ENCODE measurements at places on chromosomes 2 and 18.

GRCh38 chr2:226362980-226363379, 436.6 kb downstream of the IRS1 start:
- no peak for DNase-seq

DNA sequence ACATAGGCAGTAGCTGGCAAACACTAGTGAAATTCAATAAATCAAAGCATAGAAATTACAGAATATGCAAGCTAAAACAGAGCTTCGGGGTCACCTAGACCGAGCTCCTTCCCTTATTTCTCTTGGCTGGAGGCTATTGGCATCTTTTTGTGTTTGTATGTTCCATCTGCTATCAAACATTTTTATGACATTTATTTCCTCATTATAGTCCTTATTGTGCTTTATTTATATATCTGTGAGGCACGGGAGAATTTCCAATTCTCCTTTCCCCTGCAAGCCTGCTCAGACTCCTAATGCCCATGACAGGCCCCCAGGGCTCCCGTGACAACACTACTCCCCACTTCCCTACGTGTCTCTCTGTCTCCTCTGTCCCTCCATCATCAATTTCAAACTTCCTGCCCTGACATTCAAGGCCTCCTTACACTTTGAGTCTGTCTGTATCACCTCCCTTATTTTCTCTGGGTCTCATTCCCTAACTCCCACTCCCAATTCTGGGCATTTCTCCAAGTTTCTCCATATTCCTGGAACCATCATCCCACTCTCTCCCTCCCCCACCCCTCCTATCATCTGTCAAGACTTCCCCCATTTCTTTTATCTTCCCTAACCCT, 316.9 kb downstream of the OSR1 start:
- DNase-seq, result no peak

DNA sequence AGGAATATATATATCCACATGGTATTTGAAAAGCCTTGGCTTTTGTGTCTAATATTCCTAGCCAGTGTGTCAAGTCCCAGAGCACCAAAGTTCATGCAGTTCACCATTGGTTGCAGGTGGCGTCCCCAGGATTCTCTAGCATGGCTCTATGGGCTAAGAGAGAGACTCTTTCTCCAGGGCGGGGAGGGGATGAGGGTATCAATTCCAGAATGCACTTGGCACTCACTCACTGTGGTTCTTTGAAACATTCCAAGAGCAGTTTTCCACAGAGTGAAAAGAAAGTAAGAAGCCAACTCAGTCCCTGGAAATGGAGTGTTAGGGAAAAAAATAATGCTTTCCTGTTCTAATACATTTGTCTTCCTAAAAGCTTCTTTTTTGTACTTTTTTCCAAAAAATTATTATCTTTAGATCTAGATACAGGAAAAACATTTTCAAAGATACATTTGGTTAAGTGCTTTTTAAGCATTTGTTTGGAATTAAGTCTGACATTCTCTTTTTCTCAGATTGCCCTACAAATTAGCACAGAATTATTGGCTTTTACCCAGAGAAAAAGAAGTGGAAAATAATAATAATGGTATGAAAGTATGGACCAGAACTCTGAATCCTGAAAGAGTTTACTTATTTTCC, 239.9 kb downstream of the PAX3 start:
- DNase-seq, result no peak

DNA sequence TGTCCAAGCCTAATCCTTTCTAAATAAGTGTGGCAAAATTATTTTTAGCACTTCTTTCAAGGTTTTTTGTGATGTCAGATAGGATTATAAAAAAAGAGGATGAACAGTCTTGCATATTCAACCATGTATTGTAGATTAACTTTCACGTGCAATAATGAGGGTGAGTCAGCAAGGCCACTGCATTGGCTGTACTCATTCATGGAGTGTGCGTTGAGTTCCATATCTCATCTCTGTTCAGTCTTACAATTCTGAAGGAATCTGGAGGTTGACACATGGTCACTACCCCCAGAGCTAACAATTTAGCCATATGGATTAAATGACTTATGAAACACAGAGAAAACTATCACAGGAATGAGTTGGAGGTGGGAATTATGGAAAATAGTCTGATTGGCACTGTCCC, 810.5 kb downstream of the SLC4A3 start:
- DNase-seq, result no peak

GRCh38 chr2:222290736-222291484, 7.9 kb downstream of the PAX3 start:
- DNase-seq, result no peak

- DNase-seq, result no peak
These were observed 244.5 kb downstream of the TCF4 start for GRCh38 chr18:55343396-55344073.

DNA sequence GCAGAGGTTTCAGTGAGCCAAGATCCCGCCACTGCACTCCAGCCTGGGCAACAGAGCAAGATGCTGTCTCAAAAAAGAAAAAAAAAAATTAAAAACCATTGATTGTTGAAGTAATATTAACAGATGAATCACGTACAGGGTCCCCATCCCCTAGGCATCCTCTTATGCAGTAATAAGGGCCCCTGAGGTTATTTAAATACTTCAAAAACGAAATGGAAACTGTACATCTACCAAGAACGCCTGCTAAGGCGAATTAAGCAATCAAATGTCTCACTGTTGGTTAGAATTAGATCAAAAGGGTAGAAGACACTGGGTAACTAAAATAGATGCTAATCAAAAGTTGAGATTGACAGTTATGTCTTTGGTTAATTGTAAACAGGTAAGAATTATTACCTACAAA, 7.5 kb downstream of the TRABD2A start:
- DNase-seq, result no peak

DNA sequence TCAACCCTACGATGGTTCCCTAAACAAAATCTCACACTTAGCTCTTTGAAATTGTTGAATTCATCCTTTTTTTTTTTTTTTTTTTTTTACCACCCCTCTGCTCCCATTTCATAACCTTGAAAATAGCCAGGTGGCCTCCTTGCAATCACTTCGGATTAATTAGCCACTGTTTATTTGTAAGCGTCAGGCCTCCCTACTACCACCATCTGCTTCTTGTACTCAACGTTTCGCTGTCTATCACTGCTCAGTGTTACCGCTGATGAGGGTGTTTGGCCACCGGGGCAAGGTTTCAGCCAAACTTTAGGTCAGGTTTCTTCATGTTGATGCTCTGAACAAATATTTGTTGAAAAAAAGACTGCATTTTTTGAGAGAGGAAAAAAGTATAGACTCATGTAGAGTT, 183.2 kb downstream of the EPHA4 start:
- no peak for DNase-seq

DNA sequence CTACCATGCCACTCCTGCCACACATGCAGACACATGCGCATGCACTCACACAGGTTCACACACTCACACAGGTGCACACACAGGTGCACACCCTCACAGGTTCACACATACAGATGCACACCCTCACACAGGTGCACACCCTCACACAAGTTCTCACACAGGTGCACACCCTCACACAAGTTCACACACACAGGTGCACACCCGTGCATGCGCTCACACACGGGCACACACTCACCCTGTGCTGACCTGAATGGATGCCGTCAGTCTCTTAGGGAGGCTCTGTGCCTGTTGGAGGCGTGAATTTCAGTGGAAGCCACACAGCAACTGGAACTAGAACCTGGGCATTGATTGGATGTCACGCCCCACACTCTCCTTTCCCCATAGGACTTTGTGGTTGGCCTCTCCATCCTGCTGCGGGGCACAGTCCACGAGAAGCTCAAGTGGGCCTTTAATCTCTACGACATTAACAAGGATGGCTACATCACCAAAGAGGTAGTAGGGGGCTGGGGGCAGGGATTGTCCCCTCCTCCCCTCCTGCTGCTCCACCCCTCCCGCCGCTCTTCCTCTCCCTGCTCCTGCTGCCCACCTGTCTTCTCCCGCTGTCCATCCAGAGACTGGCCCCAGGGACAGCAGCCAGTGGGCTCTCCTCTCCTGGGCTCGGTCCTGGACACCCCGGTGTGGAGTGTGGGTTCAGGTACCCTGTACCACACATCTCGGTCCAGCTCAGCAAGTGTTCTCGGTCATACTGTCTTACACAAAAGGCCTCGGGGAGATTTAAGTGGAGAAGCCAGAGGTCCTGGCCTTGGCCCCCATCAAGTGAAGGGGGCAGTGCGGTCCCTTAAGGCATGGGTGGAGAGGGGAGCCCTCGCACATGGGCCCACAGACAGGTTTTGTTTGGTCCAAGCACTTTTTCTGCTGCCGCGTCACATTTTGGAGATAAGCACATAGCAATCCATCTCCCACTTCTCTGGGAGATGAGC, 21.0 kb upstream of the FAHD2A start:
- DNase-seq, result no peak

DNA sequence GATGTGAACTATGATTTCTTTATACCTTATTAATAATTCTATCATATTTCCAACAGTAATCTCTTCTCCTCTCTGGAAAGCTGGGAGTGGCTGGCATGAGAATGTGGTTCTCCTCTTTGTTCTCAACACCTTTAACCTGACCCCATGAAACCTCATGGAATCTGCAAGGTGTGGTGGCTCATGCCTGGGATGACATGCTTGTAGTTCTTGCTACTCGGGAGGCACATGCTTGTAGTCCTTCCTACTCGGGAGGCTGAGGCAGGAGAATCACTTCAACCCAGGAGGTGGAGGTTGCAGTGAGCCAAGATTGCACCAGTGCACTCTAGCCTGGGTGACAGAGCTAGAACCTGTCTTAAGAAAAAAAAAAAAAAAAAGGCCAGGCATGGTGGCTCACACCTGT, 10.8 kb upstream of the CDCA7 start:
- DNase-seq, result no peak

DNA sequence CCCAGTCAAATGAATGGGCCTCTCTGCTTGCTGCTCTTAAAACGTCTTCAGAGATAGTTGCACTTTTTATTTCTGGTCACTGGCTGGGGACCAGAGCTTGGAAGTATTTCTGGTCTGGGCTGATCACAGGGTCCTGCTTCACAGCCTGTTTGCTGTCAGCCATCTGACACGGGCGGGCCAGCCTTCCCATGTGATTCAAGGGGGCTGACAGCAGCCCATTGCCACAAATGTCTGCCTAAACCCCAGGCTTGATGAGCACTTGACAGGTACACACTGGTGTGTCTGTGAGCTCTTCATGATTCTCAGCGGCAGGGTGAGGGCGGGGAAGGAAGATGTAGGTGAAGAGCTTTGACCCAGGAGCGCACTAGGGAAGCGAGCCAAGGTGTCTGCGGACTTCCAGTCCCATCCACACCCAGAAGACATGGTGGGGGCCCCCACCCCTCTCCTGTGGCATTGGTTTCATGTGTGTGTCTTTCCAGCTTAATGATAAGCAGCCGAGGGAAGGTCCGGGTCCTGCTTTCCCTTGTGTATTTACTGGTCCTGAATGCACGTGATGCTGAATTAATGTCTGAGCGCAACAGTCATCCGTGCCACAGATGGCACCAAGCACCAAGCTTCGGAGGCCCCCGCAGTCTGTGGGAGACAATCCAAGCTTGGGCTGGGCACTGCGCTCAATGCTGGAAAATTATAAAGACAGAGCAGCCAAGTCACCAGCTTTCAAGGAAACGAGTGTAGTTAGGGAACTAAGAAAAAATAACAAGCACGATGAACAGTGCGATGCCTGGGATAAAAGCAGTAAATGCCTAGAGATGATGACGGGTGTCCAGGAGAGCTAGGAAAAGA, 73.3 kb downstream of the SH3BP4 start:
- no peak for DNase-seq

DNA sequence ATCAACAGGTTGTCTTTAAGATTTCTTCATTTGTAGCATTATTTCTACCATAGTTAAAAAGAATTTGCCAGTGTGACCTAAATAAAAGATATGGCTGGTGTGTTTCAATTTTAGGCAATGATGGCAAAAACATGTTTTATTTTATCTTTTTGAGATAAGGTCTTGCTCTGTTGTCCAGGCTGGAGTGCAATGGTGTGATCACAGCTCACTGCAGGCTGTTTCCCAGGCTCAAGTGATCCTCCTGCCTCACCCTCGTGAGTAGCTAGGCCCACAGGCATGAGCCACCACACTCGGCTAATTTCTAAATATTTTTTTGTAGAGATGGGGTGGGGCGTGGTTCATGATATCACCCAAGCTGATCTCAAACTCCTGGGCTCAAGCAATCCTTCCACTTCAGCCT, 47.0 kb upstream of the COBLL1 start:
- DNase-seq, result no peak

DNA sequence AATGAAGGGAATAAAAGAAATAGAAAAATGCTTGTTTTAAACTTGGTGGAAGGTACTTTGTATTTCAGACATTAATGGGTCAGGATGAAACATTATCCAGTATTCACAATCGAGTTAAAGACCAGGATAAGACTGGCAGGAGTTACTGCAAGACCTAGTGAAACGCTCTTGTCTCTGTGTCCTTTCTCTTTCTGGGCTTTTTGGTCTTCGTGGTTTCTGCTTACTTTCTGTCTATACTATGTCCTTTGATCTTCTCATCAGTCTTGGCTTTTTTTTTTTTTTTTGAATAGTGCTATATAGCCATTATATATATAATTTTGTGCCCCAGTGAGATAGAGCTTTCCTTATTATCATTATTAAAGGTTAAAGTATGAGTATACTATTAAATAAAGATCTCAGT, 42.1 kb upstream of the GAREM2 start:
- DNase-seq, result no peak

DNA sequence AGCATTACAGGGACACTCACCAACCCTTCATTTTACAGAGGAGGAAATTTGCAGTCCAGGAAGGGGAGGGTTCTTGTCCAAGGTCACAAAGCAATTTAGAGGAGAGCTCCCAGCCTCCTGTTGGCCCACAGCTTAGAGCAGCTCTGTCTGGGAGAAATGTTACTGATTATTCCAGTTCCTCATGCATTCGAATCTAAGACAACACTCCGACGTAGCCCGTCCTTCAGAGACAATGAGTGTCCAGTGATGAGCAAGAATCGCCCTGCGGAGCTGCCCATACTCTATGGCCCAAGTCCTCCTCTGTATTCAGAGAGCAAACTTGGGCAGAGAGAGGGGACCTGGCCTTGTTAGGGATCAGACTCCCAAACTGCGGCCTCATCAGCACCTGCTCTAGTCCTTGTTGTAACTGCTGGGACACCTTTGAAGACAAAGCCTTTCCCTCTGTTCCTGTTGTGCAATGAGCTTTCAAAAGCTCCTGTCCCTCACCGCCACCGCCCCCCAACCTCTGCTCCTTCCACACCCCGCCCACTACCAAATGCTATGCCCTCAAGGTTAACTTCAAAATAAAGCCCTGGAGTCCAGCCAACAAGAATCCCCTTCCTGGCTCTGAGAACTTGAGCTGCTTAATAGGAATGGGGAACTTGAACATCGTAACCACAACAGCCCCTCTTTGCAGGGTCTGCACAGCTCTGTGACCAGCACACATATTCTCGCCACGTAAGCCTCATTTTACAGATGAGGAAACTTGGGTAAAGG, 234.8 kb upstream of the SMAD2 start:
- DNase-seq, result no peak

DNA sequence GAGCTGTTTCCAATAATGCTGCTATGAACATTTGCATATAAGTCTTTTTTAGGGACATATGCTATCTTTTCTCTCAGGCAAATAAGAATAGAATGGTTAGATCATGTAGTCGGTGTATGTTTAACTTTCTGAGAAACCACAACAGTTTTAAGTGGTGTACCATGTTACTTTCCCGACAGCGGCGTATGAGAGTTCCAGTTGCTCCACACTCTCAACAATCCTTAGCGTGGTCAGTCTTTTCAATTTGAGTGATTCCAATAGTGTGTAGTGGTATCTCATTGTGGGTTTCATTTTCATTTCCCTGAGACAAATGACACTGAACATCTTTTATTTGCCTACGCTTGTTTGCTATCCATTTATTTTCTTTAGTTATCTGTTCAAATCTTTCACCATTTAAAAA, 149.5 kb downstream of the ACOXL start:
- DNase-seq, result no peak

GRCh38 chr18:66873899-66874298, 270.0 kb upstream of the CDH19 start:
- no peak for DNase-seq

Data from activated CD4-positive, alpha-beta T cell treated with anti-CD3 and anti-CD28 coated beads for 4 hours (primary cell).